Right cardiac atrium (tissue), 5 donors: ENCODE measurements at places on chromosomes 13 and 19. TPM values are rescaled to one million over a fixed set of nuclear protein-coding genes. Genes with fewer than 3 reads are reported as not detected.

Gene DYRK1B
- 15.8 TPM for total RNA-seq

Gene CD22
- total RNA-seq = 0.80 TPM

Gene ZNF345
- total RNA-seq = 3.3 TPM

Gene APC2
- 0.69 TPM for total RNA-seq

GRCh38 chr13:46866150-46866549, 30.7 kb downstream of the HTR2A start:
- peak; percentile 29 for DNase-seq

- DNase-seq = peak; percentile 72
Observed at GRCh38 chr19:4007836-4008539, 452 bp downstream of the PIAS4 start.

DNA sequence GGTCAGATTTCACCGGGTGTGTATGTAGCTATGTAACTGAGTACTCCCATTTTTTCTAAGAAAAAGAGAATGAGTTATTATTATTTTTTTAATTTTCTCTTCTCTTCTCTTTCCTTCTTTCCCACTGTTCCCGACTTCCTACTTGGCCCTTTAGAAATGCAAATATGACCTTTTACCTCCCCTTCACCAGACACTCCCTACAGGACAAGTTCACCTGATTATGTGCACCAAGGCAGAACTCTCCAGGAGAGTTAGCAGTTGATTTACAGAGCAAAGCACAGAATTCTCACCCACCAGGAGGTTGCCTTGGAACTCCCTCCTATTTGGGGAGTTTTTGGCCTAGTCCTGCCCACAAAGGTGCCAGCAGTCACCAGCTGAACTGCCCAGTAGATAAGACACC, 49.5 kb upstream of the GPR12 start:
- DNase-seq = no peak

- no peak for DNase-seq
Observed at GRCh38 chr13:102569488-102569887, 27.3 kb upstream of the TPP2 start.

DNA sequence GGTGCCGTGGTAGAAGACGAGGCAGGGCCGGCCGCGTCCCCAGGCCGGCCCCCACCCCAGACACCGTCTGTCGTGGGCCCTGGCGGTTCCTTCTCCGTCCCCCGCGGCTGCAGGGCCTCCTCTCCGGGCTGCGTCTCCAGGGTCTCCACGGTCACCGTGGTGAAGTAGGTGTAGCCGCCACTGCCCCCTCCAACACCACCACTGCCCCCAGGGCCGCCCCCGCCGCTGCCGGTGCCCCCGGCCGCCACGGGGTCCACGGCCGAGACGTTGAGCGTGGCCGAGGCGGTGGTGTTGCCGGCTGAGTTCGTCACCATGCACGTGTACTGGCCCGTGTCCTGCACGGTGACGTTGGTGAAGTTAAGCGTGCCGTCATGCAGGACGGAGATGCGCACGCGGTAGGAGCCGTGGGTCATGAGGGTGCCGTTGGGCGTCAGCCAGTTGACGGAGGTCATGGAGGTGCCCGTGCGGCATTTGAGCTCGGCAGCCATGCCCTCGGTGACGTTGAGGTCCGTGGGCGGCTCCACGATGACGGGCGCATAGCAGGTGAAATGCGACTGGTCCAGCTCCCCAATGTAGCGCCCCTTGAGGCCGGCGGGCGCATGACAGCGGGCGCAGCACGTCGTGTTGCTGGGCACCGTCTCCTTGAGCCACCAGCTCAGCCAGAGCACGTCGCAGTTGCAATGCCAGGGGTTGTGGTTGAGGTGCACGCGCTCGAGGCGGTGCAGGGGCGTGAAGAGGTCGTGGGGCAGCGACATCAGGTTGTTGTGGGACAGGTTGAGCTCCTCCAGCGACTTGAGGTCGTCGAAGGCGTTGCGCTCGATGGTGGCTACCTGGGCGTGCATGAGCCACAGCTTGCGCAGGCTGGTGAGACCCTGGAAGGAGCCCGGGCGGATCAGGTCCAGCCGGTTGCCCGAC, 4.6 kb upstream of the ASPDH start:
- peak; percentile 53 for DNase-seq

Gene CEACAM21
- 0.65 TPM for total RNA-seq

Gene ZNF253
- total RNA-seq = 8.9 TPM

Gene KLK1
- total RNA-seq = not detected
